ENCODE measurements at places on chromosomes 3 and 15.

DNA sequence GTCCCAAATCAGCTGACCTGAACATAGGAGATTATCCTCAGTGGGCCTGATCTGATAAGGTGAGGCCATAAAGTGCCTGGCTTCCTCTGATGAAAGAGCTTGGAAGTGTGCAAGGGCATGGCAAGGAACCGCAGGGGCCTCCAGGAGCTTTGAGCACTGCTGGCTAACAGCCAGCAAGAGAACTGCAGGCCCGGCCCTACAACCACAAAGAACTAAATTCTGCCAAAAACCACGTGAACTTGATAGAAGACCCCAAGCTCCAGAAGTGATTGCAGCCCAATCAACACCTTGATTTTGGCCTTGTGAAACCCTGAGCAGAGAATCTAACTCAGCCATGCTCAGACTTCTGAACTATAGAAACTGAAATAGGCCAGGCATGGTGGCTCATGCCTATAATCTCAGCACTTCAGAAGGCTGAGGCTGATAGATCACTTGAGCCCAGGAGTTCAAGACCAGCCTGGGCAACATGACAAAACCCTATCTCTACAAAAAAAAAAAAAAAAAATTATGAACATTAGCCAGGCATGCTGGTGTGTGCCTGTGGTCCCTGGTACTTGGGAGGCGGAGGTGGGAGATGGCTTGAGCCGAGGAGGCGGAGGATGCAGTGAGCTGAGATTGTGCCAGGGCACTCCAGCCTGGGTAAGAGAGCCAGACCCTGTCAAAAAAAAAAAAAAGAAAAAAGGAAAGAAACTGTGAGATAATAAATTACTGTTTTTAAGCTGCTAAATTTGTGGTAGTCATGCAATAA lies 7.7 kb upstream of the DIS3L start:
- DNase-seq, result no peak

GRCh38 chr15:91855241-91855640 lies 1.7 kb downstream of the SLCO3A1 start:
- DNase-seq, result no peak

GRCh38 chr3:134840459-134840858 lies 45.4 kb downstream of the EPHB1 start:
- no peak for DNase-seq

DNA sequence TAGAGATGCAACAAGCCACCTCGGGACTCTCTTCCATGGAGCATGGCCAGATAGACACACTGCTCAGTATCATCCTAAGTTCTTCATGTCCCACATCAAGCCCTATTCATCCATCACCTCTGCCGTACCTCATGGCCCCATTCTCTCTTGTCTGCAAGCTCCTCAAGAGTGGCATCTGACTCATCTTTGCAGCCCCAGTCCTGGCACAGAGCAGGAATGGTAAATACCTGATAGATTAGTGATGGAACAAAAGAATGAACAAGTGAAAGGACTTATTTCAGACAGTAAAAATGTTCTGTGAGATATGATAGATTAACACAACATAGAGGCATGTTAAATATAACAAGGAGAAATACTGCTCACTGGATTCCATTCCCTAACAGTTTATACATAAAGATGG lies 176.4 kb downstream of the ISL2 start:
- DNase-seq, result no peak

DNA sequence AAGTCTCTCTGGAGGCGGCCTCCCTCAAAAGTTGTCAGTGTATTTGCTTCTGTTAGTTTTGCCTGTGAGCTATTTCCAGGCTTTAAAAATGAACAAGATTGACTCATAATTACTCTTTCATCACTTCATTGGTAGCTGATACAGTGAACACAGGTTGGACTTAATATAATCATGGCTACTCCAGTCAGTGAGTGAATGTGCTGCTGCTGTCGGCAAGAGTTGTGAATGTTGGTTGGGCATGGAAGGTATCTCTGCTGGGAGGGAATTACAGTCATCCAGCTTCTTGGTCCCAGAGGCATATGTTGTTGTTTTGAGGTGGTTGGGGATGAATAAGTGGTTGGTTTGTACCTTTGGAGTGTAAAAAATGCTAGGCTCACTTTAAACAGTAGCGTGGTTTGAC lies 11.5 kb downstream of the TCF12 start:
- DNase-seq, result no peak

DNA sequence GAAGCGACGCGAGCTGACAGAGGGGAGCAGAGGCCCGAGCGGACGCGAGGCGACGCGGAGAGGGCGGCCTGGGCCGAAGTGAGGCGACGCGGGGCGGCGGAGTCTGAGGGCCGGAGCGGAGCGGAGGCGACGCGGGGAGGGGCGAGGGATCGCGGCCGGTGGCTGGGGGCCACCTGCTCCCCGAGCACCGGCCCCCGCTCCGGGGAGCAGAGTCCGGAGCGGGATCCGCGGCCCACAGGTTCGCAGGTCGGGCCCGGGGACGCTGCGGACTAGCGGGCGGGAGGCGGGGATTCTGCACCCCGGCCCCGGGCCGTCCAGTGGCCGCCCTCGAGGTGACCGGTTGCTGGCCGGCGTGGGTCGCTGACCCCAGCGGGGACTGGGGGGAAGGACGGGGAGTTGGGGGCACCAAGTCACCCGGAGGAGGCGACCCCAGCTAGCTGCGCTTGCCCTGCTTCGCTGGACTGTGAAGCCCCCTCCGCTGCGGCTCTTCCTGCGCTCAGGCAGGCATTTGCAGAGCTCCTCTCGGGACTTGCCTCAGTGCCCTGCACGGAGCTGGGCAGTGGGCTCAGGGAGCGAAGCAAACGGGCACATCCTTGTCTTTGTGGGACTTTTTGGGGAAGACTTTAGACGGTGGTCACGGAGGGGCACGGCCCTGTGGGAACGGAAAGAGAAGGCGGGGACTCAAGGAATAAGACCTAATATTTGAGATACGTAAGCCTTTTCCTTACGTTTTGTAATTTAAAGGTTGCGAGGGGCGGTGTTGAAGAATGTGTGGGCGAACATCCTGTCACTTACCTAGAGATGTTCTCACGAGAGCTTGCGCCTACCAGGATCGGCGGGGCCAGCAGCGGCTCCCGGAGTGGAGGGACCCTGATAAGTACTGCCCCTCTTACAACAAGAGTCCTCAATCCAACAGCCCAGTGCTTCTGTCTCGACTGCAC lies 566 bp downstream of the HMCES start:
- no peak for DNase-seq

- no peak for DNase-seq
Measured at GRCh38 chr3:38110314-38111050, 26.4 kb downstream of the ACAA1 start.

- DNase-seq, result no peak
Measured at GRCh38 chr3:81958972-81959640, 197.7 kb upstream of the GBE1 start.
